Mesothelial cell of epicardium (in vitro differentiated cells): ENCODE measurements at places on chromosomes 5 and 9.

- DNase-seq = no peak
These were observed 198.5 kb upstream of the FBN2 start for GRCh38 chr5:128736553-128736952.

DNA sequence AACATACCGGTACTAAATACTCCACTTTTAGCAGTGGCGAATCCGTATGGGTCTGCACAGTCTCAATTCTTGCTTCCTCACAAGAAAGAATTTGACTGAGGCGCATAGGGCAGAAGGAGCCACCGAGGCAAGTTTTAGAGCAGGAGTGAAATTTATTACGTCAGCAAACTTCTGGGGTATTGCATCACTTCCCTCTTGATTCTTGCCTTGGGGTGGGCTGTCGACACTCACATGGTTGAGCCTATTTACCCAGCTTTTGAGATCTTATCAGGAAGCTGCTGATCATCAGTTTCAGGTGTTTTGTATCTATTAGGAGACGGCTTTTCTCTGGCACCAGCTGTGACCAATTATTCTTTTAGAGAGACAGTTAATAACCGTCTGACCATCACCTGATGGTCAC, 111.5 kb upstream of the CCNH start:
- DNase-seq = no peak

- peak; percentile 9 for DNase-seq
These were observed 19.8 kb upstream of the MYORG start for GRCh38 chr9:34396276-34397214.

- DNase-seq = no peak
These were observed 105.7 kb downstream of the TMC1 start for GRCh38 chr9:72627147-72627546.

- DNase-seq = no peak
These were observed at the start of gene LRRTM2 for GRCh38 chr5:138874771-138875551. Gene LRRTM2 (minus strand): TSS chr5:138875335. CDS start chr5:138874911, 424 bp downstream.

- DNase-seq = no peak
These were observed 283.2 kb downstream of the SH3GL2 start for GRCh38 chr9:17862101-17862500.

GRCh38 chr5:145975361-145976066, 39.1 kb downstream of the SH3RF2 start:
- DNase-seq = no peak

DNA sequence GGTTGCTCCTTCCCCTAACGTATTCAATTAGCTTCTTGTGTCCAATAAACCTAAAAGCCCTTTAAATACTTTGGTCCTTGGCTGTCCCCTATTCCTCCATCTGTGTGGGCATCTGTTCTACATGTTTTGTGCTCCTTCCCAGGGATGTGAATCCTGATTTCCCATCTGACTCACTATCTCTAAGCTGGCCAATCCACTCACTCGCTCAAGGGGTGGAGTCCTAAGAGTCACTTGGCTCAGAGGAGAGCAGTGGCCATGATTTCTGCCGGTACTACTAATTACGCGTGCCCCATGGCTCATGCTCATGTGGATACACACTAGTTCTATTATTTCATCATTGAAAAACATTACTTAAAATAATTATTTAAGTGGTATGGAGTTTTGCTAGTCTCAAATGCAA, 89.6 kb downstream of the TAF11L14 start:
- no peak for DNase-seq

DNA sequence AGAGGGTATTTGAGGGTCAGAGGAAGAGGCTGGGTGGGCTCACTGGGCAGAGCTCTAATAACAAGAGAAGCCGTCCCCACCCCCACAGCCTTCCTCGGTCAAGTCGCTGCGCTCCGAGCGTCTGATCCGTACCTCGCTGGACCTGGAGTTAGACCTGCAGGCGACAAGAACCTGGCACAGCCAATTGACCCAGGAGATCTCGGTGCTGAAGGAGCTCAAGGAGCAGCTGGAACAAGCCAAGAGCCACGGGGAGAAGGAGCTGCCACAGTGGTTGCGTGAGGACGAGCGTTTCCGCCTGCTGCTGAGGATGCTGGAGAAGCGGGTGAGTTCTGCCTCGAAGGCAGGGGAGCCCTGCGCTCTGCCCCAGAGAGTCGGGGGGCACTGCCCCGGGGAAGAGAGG, 21.6 kb upstream of the RARS1 start:
- no peak for DNase-seq

DNA sequence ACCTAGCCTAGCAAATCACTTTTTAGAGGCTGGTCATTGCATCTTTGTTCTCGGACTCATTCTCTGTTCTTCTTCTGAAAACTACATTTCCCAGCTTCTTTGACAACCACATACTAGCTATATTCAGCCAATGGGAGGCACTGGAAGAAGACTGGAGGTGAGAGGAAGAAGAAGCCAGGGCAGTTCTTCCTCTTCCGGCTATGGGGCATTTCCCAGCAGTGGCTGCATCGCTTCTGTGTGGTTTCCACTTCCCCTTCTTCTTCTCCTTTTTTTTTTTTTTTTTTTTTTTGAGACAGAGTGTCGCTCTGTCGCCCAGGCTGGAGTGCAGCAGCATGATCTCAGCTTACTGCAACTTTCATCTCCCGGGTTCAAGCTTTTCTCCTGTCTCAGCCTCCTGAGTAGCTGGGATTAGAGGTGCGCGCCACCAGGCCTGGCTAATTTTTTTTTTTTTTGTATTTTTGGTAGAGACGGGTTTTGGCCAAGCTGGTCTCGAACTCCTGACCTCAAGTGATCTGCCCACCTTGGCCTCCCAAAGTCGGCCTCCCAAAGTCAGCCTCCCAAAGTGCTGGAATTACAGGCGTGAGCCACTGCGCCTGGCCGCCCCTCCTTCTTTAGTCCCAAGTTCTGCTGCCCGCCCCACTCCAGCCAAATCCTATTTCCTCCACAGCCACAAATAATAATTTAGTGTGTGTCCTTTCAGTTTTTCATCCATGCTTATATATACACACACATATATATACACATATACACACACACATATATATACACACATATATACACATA, 6.9 kb upstream of the UBAP1 start:
- DNase-seq = no peak

GRCh38 chr9:8751406-8751930, 951.9 kb upstream of the DMAC1 start:
- no peak for DNase-seq

- DNase-seq = no peak
These were observed 44.6 kb downstream of the BTNL9 start for GRCh38 chr5:181084621-181085195.

DNA sequence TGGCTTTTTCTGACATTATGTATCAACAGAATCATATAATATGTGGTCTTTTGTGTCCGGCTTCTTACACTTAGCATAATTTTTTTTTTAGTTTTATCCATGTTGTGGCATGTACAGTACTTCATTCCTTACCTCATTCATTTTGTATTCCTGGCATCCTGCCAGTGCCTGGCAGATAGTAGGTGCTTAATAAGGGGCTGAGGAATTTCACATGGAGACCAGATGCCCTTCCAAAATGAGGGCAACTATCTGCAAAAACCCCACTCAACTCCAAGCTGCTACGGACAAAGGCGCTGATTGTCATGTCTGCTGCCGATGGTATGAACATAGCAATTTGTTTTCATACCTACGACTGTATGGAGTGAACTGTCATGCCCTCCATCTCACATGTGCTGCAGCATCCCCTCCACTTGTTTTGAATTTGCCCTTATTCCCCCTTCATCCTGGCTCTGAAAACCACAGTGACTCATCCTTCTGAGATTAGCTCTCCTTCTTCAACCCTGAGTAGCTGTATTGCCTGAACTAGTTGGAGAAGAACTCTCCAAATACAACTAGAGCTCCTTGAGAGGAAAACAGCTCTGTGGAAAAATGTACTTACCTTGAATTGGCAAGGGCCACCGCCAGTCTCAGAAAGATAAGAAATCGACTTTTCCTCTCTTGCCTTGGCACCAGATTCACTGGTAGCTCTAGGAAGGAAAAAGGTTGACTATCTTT, 41.3 kb upstream of the FOXE1 start:
- DNase-seq = no peak

GRCh38 chr5:61933787-61934626, 372.0 kb upstream of the KIF2A start:
- peak; percentile 59 for DNase-seq

- no peak for DNase-seq
These were observed 16.0 kb upstream of the OR13C9 start for GRCh38 chr9:104633976-104634520.

- DNase-seq = no peak
These were observed 92.3 kb downstream of the FSTL4 start for GRCh38 chr5:133520062-133520461.

DNA sequence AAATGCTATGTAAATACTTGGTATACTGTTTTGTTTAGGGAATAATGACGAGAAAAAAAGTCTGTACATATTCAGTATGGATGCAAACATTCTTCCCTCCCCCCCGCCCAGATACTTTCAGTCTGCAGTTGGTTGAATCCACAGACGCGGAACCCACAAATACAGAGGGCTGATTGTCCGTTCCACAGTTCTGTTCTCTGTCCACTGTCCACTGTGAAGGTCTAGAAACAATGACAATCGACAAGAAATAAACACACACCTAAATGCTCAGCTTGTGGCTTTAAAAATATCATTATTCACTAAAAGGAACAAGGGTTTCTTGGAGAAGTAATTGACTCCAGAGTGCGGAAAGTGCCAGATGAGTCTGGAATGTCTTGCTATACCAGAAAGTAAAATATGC, 109.1 kb downstream of the TMEM161B start:
- no peak for DNase-seq

GRCh38 chr5:32709750-32710549, 1.2 kb upstream of the NPR3 start:
- DNase-seq = peak; percentile 72

DNA sequence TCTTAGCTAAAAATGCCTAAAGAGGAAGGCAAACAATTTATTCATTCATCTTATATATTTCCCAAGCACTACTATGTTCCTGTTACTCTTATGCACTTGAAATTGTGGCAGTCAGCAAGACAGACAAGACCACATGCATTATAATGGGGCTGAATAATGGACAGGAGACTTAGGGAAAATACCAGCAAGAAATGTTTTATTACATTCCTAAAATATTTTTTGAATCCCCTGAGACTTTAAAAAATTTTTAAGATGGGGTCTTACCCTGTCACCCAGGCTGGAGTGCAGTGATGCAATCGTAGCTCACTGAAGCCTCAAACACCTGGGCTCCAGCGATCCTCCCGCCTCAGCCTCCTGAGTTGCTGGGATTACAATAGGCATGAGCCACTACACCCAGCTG, 13.2 kb downstream of the ZCCHC9 start:
- DNase-seq = no peak
